EL (cell line): ENCODE measurements at places on chromosomes 1 and 21.

DNA sequence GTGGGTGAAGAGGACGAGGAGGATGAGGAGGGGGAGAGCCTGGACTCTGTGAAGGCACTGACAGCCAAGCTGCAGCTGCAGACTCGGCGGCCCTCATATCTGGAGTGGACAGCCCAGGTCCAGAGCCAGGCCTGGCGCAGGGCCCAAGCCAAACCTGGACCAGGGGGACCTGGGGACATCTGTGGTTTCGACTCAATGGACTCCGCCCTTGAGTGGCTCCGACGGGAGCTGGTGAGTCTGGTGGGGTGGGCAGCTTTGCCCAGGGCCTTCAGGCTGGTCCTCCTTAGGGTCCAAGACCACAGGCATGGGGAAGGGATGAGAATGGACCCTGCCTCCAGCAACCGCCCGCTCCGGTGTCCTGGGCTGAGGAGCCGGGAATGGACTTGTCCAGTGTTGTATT lies 430 bp downstream of the FAM167B start:
- DNase-seq = no peak

- no peak for DNase-seq
Measured at GRCh38 chr1:109116286-109116685, 2.4 kb downstream of the ELAPOR1 start.

- peak; percentile 39 for DNase-seq
Measured at GRCh38 chr1:243291292-243291691, 35.5 kb downstream of the SDCCAG8 start.

GRCh38 chr21:45976701-45977311 lies 4.8 kb upstream of the COL6A1 start:
- no peak for DNase-seq

DNA sequence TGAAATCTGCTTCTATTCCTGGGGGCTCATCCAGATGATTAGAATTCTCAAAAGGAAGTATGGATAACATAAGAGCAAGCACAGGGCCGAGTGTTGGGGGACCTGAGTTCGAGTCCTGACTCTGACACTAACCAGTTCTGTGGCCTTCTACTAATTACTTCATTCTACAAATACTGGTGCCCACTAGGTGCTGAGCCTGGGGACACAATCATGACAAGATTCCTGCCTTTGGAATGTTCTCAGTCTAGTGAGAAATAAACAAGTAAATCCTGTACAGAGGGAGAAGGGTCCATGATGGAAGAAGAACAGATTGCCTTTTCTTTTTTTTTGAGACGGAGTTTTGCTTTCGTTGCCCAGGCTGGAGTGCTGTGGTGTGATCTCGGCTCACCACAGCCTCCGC lies 2.2 kb upstream of the NUAK2 start:
- no peak for DNase-seq

DNA sequence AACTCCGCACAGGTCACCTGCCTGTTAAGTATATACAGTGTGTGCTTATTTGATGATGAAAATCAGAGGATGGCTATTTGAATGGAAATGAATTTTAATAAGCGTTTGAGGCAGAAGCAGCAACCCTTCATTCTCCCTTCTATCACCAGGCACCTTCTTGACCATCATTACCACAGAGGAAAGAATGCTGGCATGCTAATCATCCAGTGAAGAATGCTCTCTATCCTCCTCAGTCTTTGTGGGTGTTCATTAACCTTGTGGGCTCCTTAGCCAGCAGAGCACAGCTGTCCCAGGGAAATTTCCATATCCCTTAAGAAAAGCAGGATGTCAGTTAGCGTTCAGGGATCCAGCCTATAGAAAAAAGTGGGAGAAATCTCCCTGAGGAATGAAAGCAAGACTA lies 428.0 kb upstream of the CAMK1G start:
- DNase-seq = peak; percentile 36

GRCh38 chr1:19811206-19811851 lies 3.8 kb downstream of the RNF186 start:
- peak; percentile 50 for DNase-seq
